ENCODE measurements at places on chromosomes 1 and 21.

DNA sequence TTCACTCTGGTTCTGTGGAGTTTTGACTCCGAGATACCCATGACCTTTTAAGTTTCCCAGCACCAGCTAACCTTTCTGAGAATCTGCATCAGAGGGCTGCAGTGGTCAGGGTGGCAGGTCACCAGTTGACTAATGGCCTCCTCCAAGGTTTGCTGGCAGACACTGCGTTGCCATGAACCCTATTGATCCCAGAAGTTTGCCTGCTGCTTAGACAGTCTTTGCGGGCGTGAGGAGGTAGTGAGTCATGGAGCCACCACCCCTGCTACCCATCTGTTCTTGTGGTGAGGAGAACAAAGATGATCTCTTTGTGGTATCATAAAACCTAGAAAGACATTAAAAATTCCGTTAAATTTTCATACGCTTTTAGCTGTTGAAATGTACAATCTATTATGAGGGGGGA lies 180.4 kb downstream of the FGGY start:
- peak; percentile 73 for DNase-seq

- no peak for DNase-seq
Observed at GRCh38 chr1:98797506-98797905, 136.0 kb downstream of the SNX7 start.

DNA sequence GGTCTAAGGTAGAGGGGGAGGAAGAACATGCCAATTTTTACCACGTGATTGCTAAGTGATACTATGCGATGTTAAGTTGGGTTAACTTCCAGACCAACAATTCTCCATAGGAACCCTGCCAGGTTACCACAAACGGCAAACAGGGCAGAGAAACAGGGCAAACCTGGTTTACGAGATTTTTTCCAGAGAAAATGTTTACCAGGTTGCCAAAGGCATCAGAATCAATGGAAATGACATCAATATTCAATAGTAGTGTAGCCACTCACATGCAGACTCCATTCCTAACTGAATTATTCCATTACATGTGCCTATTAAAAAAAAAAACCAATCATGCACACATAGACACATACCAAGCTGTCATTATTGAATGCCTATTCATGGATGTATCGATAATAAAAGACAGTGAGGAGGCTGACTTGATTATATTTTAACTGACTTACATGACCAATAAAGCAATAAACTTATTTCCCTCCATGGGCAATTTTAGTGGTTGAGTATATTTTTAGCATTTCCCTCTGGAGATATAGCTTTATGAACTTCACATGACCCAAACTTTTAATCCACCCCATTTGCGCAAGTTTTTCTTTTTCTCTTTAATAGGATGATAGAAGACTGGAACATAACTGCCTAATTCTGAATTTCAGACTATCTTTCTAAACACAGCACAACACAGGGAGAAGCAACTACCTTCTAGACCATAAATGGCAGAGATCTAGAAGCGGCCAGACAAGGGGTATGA lies 40.5 kb upstream of the KCNE1 start:
- DNase-seq: no peak

DNA sequence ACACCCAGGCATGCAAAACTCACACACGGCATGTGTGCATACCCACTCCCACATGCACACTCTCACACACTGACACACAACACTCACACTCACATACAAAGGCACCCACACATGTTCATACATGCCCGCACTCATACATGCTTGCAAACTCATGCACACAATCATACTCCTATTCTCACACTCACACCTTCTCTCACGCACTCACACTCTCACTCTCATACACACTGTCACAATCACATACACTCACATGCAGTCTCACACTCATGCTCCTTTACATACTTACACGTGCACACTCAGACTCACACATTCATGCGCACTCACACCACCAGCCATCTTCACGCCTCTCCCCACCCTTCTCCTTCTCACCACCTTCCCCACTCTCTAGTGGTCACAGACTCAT lies 3.1 kb downstream of the SLC5A9 start:
- no peak for DNase-seq

- no peak for DNase-seq
Observed at GRCh38 chr21:37412603-37413360, 46.2 kb downstream of the DYRK1A start.

DNA sequence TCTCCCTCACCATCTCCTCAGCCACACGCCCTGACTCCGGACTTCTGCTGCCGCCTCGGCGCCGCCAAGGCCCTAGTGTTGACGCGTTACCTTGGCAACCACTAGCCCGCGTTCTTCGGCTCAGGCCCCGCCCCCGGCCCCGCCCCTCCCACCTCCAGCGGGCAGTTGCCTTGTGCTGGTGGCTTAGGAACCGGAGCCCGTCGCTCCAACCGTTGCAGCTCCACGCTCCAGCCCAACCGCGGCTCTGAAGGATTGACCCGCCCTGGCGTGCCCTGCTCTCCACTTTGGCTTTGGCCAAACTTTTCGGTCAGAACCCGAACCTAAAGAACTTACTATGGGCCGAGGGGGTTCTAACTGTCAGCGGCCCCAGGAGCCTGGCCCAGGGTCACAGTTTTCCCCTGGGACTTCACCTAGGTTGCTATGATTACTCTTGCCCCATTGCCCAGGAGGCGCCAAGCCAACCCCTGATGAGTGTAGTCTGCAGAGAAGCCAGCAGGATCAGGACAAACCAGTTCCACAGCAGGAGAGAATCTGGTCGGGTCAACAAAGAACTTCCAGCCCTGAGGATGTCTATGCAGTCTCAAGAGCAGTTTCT lies at the start of gene CFAP45:
Gene CFAP45 (minus strand): TSS at position 80 of the 595 bp plus-strand sequence. CDS start 67 bp downstream, at position 13.
- DNase-seq: no peak

GRCh38 chr21:37862536-37862935 lies 53.7 kb downstream of the KCNJ6 start:
- DNase-seq: peak; percentile 50

- DNase-seq: no peak
Observed at GRCh38 chr1:154212083-154212482, 6.0 kb upstream of the CFAP141 start.

- DNase-seq: no peak
Observed at GRCh38 chr1:26994787-26995517, 1.5 kb downstream of the TRNP1 start.

GRCh38 chr1:83741348-83741747 lies 257.6 kb downstream of the TTLL7 start:
- DNase-seq: no peak

DNA sequence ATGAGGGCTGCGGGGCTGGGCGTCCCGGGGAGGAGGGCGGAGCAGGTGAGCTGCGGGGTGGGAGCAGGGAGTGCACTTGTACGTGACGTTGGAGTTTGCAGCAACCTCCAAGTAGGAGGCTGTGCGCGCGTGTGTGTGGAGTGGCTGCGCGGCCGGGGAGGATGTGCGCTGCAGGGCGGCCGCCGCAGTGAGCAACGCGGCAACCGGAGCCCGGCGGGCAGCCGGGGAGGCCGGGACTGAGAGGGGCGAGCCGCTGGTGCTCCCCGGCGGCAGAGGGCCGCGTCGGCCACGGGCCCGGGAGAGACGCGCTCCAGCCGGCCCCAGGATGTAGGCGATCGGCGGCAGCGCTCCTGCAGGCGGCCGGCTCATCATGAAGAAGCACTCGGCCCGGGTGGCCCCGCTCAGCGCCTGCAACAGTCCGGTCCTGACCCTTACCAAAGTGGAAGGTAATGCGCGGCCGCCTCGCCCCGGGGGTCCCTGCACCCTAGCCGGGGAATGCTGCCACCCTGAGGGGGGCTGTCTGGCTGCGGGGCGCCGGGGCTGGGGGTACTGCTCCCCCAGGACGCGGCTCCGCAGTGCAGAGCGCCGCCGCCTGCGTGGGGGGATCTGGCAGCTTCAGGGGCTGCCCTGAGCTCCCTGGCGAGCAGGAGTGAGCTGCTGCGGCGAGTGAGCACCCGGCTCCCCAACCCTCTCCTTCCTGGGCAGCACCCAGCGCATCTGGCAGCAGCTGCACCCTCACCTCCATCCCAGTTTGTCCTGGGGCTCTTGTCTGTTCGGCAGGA lies 158.9 kb upstream of the COA6 start:
- DNase-seq: no peak

DNA sequence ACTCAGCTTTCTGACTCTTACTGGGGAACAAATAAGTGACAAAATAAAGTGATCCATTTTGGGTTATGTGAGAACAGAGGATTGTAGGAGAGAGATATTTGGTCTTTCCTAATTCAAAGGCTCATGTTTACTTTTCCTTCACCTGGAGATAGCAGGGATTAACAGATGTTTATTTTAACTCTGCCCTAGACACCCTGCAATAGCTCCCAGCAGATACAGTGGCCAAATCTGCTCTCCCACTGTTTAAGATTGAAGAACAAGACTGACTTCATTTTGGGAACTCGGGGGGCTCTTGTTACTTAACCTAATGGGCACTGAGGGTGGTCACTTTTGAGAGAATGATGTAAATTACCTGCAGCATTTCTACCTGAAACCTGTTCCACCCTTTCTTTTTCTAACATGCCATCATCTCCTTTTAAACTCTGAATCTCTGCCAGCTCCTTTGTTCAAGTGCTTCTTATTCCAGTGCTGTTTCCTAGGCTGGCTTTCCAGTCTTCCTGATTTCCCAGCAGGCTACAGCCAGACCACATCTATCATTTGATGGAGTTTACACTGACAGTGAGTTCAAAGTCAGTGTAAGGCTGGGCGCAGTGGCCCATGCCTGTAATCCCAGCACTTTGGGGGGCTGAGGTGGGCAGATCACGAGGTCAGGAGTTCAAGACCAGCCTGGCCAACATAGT lies 90.0 kb downstream of the SELENOF start:
- DNase-seq: no peak

- DNase-seq: peak; percentile 65
Observed at GRCh38 chr1:243917177-243917862, 67.3 kb upstream of the AKT3 start.

GRCh38 chr1:206467915-206468314 lies 2.4 kb upstream of the IKBKE start:
- no peak for DNase-seq

- peak; percentile 54 for DNase-seq
Observed at GRCh38 chr1:15178571-15179484, 25.3 kb downstream of the TMEM51 start.

GRCh38 chr1:57966751-57967406 lies 543.0 kb upstream of the DAB1 start:
- no peak for DNase-seq

DNA sequence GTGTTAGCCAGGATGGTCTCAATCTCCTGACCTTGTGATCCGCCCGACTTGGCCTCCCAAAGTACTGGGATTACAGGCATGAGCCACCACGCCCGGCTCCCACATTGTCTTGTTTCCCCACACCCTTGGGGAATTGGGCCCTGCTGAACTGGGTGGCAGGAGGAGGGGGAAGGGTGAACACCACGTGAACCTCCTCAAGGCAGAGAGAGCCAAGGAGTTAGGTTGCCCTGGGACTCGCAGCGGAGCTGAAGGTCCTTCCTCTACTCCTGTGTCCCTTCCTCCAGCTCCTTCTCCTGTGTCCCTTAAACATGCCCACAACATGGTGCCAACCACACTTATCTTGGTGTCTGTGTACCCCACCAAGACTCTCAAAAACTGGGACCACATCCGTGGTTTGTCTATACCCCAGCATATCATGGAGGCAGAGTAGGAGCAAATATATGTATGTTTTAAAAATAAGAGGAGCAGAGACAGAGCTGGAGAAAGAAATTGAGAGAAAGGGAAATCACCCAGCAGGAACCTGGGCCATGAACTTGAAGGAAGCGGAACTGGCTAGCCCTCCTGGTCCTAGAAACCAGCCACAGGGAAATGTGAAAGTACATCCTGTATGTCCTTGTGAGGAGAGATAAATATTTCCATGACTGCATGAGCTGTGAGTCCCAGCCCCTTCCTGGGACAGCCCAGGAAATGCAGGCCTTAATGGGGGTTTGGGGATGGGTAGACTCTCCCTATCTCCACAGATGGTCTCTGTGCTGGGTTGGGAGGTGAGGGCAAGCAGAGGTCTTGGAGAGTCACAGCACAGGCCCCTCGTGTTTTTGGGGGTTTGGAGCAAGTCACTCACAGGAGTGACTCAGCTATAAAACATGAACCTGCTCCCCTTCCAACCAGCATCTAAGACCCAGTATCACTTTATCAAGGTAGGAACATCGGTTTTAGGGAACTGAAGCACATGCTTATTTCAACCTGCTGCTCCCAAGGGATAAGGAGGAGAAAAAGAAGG lies 9.4 kb upstream of the TAL1 start:
- no peak for DNase-seq

- DNase-seq: no peak
Observed at GRCh38 chr1:247338723-247339275, 7.1 kb upstream of the ZNF496 start.

GRCh38 chr1:31239653-31240241 lies at the start of gene NKAIN1:
Gene NKAIN1, minus strand, starts transcription at chr1:31239887. Its CDS starts 340 bp downstream, at chr1:31239547.
- no peak for DNase-seq

- DNase-seq: no peak
Observed at GRCh38 chr1:30908696-30909364, at the start of gene SDC3. Gene SDC3, minus strand, starts transcription at chr1:30908758. Its CDS starts 172 bp downstream, at chr1:30908586.

DNA sequence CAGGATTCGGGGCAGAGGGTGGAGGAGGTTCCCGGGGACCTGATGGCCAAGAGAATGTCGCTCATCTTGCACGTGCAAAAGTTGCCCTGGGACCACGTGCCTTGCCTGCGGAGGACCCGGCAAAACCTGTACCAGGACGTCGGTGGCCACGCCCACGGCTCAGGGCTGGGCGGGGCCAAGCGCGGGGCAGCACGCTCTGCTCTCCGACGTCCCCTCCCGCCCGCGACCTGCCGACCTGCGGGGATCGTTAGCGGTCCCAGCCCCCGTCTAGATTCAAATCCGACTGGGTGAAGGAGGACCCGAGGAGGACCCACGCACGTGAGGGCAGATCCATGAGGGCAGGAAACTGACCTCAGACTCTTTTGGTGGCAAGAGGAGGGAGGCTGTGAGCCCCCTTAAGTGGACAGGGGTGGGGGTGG lies at the start of gene C1orf167:
Gene C1orf167 (plus strand): TSS at position 206 of the 419 bp plus-strand sequence. CDS start 2,208 bp downstream, outside the sequence.
- DNase-seq: no peak

- no peak for DNase-seq
Observed at GRCh38 chr1:17004466-17005364, 7.0 kb downstream of the ATP13A2 start.

DNA sequence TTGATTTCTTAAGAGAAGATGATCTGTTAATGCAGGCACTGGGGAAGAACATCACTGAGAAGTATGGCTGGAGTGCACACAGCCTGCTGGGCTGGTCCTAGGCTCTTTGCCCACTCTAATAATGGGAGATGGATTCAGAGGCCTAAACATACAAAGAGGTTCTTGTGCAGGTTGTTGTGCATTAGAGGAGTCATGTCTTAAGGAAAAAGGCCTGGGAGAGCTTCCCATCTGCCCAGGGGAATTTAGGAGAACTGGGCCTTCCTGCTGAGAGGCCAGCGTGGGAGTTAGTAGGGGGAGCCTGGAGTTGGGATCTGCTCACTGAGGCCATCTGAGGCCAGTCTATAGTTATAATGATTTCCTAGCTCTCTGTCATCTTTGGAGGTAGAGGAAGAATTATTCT lies 126.7 kb downstream of the TLR5 start:
- DNase-seq: no peak
